ENCODE measurements at places on chromosomes 2 and 18.

DNA sequence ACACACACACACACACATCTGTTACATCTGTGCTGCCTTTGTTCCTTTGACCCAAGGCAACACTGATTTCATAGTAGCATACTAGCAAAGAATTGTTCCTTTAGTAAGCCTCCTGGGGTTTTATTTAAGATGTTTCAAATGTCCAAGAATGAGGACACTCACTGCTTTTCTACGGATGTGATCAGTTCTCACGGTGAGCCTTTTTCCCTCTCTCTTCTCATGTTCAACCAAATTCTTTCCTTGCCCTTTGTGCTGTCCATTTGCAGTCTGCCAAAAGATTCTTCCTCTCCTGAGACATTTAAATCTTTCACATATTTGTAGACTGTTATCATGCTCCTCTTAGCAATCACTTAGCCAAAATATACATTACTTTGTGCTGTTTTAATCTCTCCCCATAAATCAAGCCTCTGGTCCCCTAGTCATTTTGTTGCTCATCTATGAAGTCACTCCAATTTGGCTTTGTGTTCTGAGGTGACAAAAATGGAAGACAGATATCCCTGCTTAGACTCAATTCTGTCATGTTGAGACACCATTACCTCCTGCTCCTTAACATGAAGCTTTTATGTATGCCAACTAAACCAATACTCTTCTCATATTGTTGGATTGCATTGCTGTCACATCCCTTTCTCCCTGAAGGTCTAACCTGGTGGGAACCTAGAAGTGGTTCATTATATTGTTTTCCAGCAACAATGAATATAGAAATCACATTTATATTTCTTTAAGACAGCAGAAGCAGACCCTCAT is 1605.3 kb upstream of the ACVR2A start:
- no peak overlapping the region for H3K27ac ChIP-seq
- H3K4me3 ChIP-seq, result no peak overlapping the region
- H3K27me3 ChIP-seq, result no peaks in the 10 kb centered on the region
- no peaks in the 10 kb centered on the region for H3K36me3 ChIP-seq

- no peak for DNase-seq
- no peak overlapping the region for H3K27ac ChIP-seq
- no peak overlapping the region for H3K4me3 ChIP-seq
- no peaks in the 10 kb centered on the region for H3K27me3 ChIP-seq
- H3K4me1 ChIP-seq, result peaks cover 6% of the 10 kb centered on the region
Measured at GRCh38 chr18:37435996-37436395, 129.6 kb downstream of the CELF4 start.

- no peak overlapping the region for H3K27ac ChIP-seq
- H3K4me3 ChIP-seq, result no peak overlapping the region
- no peaks in the 10 kb centered on the region for H3K36me3 ChIP-seq
- DNase-seq, result no peak
- H3K4me1 ChIP-seq, result no peaks in the 10 kb centered on the region
Measured at GRCh38 chr2:74742471-74742870, 88.4 kb downstream of the SEMA4F start.

GRCh38 chr2:108910541-108911396 is 78.3 kb downstream of the EDAR start:
- H3K36me3 ChIP-seq, result no peaks in the 10 kb centered on the region
- H3K27ac ChIP-seq, result no peak overlapping the region

GRCh38 chr2:196370381-196370780 is 199.0 kb upstream of the STK17B start:
- H3K4me3 ChIP-seq, result no peak overlapping the region
- no peaks in the 10 kb centered on the region for H3K4me1 ChIP-seq
- H3K36me3 ChIP-seq, result no peaks in the 10 kb centered on the region
- no peak overlapping the region for H3K27ac ChIP-seq
- DNase-seq, result no peak

DNA sequence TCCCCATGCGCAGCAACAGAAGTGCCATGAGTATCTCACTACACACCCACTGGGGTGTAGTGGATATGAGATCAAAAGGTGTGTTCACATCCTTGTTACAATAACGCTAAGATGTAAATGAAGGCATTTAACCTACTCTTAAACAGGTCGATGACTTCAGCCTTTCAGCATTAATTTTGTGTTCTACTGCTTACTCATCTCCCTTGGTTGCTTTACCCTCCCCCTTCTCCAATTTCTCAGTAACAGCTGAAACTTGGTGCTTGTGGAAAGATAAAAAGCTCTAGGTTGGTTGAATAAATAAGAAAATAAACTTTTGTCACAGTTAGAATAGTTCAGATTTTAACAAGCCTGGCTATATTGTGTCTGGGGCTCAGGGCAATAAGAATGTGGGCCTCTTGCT is 147.5 kb upstream of the SESTD1 start:
- no peak for DNase-seq
- H3K4me3 ChIP-seq, result no peak overlapping the region
- no peak overlapping the region for H3K27ac ChIP-seq
- H3K4me1 ChIP-seq, result no peaks in the 10 kb centered on the region

GRCh38 chr2:12303181-12304030 is 413.3 kb upstream of the TRIB2 start:
- H3K36me3 ChIP-seq, result no peaks in the 10 kb centered on the region
- DNase-seq, result no peak
- H3K27ac ChIP-seq, result peak overlapping the region; percentile 76
- peaks cover 4% of the 10 kb centered on the region for H3K4me1 ChIP-seq
- no peaks in the 10 kb centered on the region for H3K27me3 ChIP-seq

DNA sequence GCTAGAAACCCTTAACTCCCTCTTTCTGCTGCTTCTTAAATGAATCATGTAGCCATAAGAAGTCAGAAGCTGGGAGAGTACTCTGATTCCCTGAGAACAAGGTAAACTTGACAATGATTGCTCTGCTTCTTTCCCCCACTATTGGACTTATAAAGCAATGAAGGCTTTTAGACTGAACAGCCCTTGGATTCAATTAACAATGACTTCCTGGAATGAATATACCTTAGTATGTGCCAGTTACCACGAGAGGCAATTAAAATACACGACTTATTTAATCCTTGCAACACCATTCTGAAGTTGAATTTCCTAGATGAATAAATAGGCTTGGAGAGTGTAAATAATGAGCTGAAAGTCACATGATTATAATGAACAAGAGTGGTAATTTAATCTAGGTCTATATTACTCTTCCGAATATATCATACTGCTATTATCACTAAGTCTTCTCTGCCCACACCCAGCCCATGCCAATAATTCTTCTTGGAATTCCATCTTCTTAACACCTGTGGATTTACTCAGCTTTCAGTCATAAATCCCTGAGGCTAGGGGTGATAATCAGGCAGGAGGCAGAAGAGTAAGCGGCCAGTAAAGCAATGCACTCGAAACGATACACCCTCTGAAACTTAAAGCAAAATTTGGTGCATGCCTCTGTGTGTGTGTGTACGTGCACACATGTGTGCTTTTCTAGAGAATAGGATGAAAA is 170.2 kb downstream of the ATAD2B start:
- H3K36me3 ChIP-seq, result peaks cover 4% of the 10 kb centered on the region
- no peaks in the 10 kb centered on the region for H3K4me1 ChIP-seq
- H3K27me3 ChIP-seq, result no peaks in the 10 kb centered on the region
- DNase-seq, result no peak
- no peak overlapping the region for H3K4me3 ChIP-seq

GRCh38 chr2:191895743-191896142 is 48.9 kb upstream of the CAVIN2 start:
- H3K4me1 ChIP-seq, result peaks cover 6% of the 10 kb centered on the region
- DNase-seq, result no peak
- no peaks in the 10 kb centered on the region for H3K36me3 ChIP-seq

GRCh38 chr2:84963692-84964405 is 7.1 kb upstream of the KCMF1 start:
- DNase-seq, result no peak
- no peak overlapping the region for H3K4me3 ChIP-seq
- H3K4me1 ChIP-seq, result peaks cover 2% of the 10 kb centered on the region
- no peak overlapping the region for H3K27ac ChIP-seq
- no peaks in the 10 kb centered on the region for H3K27me3 ChIP-seq

All from adrenal gland (tissue), 19 donors.